ENCODE measurements at places on chromosomes 11 and 22. TPM values are rescaled to one million over a fixed set of nuclear protein-coding genes. Genes with fewer than 3 reads are reported as not detected.

- H3K27ac ChIP-seq: no peak overlapping the region
- peaks cover 3% of the 10 kb centered on the region for H3K27me3 ChIP-seq
- H3K4me1 ChIP-seq: no peaks in the 10 kb centered on the region
- no peaks in the 10 kb centered on the region for H3K36me3 ChIP-seq
- DNase-seq: no peak
These were observed 234.4 kb downstream of the KCNA4 start for GRCh38 chr11:29782447-29782846.

The SCN2B gene
- 0.39 TPM for total RNA-seq

The ZFP91 gene
- total RNA-seq: 44.3 TPM

DNA sequence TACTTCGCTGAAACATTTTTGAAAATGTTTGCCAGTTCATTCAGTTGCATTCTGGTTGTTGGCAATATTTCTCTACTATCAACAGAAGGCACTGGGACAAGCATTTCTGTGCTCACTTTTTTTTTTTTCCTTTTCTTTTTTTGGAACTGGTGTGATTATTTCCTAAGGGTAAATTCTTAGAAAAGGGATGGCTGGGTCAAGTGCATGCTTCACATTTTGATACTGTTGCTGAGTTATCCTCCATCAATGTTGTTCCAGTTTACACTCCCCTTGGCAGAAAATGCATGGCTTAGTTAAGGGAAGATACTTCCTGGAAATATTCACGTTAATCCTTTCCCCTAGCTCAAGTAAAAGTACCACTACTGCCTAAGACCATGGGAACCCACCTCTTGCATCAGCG lies 81.8 kb downstream of the OSBP2 start:
- H3K4me1 ChIP-seq: no peaks in the 10 kb centered on the region
- H3K27me3 ChIP-seq: peaks cover 5% of the 10 kb centered on the region
- H3K4me3 ChIP-seq: no peak overlapping the region
- no peak for DNase-seq
- H3K36me3 ChIP-seq: no peaks in the 10 kb centered on the region

GRCh38 chr11:57586711-57587245 lies 10.7 kb upstream of the SERPING1 start:
- peaks cover 16% of the 10 kb centered on the region for H3K4me1 ChIP-seq
- no peak for DNase-seq
- H3K4me3 ChIP-seq: no peak overlapping the region
- H3K36me3 ChIP-seq: peaks cover 10% of the 10 kb centered on the region

All from glutamatergic neuron (in vitro differentiated cells).